Suprapubic skin (tissue), 4 donors: ENCODE measurements at places on chromosomes 1 and 21. TPM values are rescaled to one million over a fixed set of nuclear protein-coding genes. Genes with fewer than 3 reads are reported as not detected.
A peak's percentile ranks its signal among the peaks of the same experiment; 100 is the strongest.

RAP1A gene
- 37.4 TPM for total RNA-seq

KRTAP10-12 gene
- not detected for total RNA-seq

ANKRD34A gene
- total RNA-seq, result not detected

NUF2 gene
- total RNA-seq, result 6.1 TPM

SAMD11 gene
- total RNA-seq, result not detected

TSTD1 gene
- total RNA-seq, result 93.3 TPM

AMY1A gene
- total RNA-seq, result not detected

MROH9 gene
- not detected for total RNA-seq

FABP3 gene
- 1.5 TPM for total RNA-seq

OR10J1 gene
- not detected for total RNA-seq

RAB7B gene
- 27.6 TPM for total RNA-seq

ACTL8 gene
- total RNA-seq, result not detected

UQCRHL gene
- 1.7 TPM for total RNA-seq

SNX27 gene
- total RNA-seq, result 30.7 TPM

DNA sequence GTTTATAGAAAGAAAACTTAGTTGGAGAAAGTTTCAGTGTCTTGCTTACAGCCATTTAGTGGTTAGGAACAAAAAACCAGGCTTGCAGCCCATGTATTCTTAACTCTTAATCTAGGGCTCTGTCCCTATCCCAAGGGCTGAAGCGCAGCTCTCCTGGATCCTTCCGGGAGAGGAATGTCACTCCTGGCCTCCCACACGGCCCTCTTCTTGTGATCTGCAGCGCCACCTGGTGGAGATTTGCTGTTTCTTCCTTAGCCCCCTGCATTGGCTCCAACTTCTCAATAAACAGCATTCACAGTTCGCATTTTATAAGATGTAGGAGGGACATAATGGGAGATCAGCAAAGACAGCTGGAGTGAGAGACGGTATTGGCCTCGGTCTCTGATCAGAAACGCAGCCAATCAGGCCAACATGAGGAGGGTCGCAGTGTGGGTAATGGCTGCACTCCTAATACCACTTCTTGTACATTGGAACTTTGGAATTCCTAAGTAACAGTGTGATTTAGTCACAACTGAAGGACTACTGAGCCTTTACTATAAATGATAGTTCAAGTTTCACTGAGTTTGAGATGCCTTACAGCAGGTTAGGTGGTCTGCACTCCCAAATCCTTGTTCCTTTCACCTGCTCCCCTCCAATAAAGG is 283.4 kb downstream of the ASTN1 start:
- DNase-seq, result no peak

DNA sequence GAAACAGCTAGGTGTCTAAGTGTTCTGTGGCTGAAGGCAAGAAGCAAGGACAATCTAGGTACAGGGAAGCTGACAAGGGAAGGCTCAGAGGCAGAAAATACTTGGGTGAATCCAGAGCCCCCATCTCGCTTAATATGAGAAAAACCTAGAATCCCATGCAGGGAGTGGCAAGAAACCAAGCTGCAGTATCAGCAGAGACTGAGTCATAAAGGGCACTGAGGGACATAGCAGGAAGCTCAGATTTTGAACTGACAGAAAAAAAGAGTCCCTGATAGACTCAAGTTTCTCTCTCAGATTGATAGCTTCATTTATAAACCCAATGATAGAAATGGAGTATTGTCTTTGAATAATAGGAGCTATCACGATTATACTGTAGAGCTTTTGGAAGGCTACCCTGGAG is 77.3 kb upstream of the KCNJ15 start:
- no peak for DNase-seq

DNA sequence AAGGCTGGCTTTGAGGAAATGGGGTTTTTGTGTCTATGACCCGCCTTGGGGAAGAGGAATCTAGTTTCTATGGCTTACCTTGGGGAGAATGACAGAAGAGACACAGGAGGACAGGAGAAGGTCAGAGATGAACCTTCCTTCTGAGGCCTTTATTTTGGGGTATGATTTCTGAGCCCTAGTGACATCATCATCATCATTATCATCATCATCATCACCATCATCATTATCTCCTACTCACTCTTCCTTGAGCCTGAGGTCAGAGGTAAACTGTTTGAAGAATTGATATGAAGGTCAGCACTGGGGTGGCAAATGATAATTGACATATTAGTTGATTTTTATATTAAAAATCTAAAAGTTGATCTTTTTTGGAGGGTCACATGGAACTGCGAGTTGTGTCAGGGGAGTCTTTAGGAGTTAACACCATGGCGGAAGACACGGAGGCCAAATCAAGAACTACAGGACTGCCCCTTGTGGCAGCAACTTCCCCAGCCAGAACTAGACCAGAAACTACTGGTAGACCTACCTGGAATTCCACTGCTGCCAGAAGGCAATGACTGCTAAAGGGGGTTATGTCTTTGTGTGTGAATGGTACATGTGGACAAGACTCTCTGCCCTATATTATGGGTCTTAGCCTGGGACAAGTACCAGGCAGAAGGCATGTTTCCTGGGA is 49.8 kb upstream of the WLS start:
- DNase-seq, result no peak

GRCh38 chr1:4071653-4072052 is 171.6 kb upstream of the C1orf174 start:
- DNase-seq, result peak; percentile 16

- no peak for DNase-seq
Measured at GRCh38 chr1:160911925-160912324, 26.9 kb upstream of the ITLN1 start.

DNA sequence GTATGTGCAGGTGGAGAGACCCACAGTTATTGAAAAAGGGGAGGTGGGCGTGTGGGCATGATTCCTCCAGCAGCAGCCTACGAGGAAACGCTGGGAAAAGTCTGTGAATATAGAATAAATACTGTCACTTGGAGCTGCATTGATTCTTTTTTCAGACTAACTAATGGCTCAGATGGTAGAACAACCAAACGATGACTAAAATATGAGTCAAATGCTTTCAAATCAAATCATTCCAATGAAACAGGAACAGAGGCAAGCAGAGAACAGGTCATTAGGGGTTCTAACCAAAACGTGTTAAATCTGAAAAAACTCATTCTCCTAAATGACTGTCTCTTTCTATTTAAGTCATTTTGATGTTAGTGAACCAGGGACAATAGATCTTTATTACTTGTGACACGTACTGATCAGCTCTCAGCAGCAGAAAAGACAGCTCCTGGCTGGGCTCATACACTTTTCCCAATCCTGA is 35.1 kb upstream of the SEC16B start:
- no peak for DNase-seq

- no peak for DNase-seq
Measured at GRCh38 chr1:10813799-10814198, 17.4 kb upstream of the CASZ1 start.

GRCh38 chr1:82185084-82185483 is 384.4 kb downstream of the ADGRL2 start:
- DNase-seq, result no peak

DNA sequence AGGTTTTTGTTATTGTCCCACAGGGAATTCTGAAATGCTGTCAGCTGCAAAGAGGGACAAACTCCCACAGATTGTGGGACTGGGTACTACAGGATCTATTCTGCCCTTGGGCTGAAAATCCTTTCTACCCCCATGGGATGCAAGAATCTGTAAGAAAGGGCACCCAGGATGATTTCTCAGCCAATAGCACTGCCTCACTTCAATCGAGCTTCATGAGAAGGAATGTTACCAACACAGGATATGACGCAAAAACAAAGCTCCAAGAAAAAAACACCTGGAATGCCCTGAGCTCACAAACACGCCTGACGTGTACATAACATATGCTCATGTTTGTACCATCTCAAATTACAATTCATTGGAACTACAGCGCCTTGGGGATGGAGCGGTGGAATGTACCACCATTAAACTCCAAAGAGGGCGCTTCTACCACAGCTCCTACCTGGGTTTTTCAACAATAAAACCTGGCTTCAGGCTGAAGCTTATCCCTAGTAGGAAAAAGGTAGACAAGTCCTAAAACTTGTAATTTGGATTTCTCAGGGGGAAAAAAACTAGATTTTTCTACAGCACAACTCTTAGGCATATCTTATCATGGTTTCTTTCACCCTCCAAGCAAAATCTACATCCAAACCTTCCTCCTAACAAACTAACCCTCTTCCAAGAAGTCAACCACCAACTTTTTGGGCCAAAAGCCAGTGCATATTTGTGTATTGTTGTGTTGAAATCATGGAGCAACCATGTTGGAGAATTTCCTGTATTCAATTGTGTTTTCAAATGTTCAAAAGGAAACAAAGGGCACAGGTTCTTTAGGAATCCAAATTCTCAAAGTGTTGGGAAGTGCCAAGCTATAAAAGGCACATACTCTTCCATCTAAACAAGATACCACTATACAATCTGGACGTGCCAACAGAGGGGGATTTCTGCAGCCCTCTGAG is 78.9 kb downstream of the TGFBR3 start:
- no peak for DNase-seq

- DNase-seq, result no peak
Measured at GRCh38 chr1:115036814-115037507, 7.3 kb downstream of the TSHB start.

DNA sequence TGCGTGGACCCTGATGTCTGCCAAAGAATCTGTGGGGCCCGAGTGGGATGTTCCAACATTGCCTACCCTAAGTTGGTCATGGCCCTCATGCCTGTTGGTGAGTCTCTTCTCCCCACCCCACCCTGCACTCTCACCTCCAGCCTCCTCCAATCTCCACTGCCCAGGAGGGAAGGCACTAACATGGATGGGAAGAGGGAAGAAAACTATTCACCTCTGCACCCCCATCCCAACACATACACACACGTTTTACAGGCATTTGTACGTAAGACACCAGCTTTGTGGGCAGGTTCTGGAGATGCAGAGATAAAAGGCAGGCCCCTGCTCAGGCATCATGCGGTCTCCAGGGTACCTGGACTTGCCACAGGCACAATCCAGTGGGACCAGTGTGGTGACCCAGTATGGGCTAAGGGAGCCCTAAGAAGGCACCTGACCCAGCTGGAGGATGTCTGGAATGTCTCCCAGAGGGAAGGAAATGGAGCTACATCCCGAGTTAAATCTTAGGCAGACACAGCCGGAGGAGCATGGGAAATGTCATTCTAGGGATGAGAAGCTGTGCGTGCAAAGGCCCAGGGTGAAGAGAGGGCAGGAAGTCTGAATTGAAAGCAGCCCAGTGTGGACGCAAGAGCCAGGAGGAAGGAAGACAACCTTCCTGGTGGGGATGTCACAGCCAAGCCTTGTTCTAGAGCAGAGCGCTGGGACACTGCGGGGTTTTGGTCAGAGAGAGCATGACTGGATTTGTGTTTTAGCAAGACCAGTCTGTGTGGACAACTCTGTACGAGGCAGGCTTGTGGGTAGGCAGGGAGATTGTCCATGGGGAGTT is 11.4 kb downstream of the SLC5A9 start:
- no peak for DNase-seq

GRCh38 chr1:71885171-71885570 is 397.2 kb downstream of the NEGR1 start:
- no peak for DNase-seq

- no peak for DNase-seq
Measured at GRCh38 chr1:47325528-47325927, 8.1 kb upstream of the CMPK1 start.

DNA sequence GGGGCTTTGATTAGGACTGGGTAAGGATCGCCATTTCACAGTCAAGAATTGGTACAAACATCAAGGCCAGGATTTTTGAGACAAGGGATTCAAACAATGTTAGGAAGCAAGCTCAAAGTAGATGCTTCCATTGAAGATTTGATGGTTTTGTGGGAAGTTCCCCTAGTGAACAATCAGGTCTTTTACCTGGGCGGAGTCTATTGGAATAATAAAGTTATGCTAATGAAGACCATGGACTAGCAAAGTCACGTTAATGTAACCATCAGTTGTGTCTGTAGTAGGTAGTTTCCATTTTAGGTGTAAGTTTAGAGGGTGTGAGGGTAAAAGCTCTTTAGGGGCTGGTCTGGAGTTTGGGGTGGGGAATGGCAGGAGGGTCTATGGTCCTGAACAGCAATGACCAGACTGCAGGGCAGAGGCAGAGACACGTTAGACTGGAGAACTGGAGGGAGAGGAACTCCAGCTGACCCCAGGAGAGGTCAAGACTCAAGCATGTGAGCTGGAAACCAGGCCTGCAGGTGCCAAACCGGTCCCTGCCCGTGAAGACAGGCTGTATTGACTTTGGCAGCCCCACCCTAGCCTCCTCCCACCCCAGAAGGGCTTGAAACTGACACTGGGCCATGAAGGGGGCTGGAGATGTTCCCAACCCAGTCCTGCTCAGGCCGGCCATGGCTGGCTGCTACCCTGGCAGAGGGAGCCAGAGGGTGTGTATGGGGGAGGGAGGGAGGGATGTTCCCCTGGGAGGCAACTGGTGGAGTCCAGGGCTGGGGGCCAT is 36.0 kb upstream of the GPR37L1 start:
- DNase-seq, result no peak

- peak; percentile 18 for DNase-seq
Measured at GRCh38 chr1:212691561-212692071, 8.0 kb downstream of the BATF3 start.

- no peak for DNase-seq
Measured at GRCh38 chr21:46325073-46325912, 1.3 kb downstream of the PCNT start.

GRCh38 chr1:17877896-17878295 is 122.8 kb downstream of the ACTL8 start:
- peak; percentile 24 for DNase-seq

DNA sequence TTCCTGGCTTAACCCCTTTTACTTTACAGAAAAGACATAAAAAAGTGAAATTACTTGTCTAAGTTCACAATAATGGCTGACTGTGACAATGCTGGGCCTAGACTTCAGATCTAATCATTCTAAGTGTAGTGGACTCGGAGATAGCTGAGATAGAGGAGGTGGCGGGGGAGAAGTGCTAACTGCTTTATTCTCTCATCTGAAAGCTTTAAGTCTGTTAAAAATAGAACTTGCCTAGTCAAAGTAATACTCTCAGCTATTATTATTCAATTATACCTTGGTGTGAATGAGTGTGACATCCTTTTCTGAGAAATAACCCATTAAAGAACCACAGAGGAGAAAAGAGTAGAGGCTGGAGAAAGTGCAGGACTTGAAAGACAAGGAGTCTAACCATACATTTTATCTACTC is 96.1 kb upstream of the OLIG2 start:
- DNase-seq, result no peak

DNA sequence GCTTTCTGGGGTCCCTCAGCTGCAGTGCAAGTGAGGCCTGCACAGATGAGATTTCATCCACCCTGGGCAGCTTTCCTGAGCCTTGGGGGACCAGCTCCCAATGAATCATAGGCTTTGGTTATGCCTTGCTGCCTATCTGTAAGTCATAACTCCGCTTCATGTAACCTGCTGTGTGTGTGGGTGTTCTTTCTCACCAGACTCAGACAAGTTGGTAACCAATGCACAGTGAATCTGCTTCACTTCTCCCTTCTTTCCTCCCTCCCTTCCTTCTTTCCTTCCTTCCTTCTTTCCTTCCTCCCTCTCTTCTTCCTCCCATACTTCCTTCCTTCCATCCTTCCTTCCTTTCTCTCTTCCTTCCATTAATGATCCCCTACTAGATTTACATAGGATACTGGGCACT is 34.4 kb upstream of the PSMB2 start:
- DNase-seq, result no peak

DNA sequence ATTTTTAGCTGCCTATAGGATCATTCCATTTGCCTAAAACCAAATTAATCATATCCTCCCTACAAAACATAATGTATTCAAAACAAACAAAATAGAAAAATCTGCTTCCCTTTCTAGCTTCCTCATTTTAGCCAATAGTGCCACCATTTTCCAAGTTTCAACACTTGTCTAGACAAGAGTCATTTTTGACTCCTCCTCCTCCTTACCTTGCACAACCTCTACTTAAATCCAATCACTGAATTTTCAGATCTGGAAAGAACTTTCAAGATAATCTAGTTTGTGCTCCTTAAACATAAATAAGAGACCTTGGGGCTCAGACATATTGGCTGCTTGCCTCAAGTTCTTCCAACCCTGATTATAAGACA is 7.4 kb downstream of the STX6 start:
- DNase-seq, result no peak
